Fibroblast of upper back skin (primary cell): ENCODE measurements at places on chromosomes 1 and 21.

DNA sequence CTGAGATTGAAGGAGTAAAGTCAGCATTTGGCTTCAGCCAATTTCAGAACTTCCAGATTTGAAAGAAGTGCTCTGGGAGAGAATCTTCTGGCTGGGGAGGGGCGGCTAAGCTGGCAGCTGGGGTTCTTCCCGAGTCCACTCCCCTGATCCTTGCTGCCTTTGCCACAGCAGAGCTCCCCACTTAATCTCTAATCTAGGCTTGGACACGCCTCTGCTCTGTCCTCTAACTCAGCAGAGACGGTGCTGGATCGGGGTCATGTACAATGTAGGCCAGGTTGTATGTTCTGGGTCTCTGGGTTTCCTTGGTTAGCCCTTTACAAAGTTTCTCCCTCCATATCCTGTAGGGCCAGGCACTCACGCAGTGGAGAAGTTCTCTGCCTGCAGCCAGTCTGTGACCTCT lies 10.1 kb upstream of the GSTM3 start:
- no peak for DNase-seq

DNA sequence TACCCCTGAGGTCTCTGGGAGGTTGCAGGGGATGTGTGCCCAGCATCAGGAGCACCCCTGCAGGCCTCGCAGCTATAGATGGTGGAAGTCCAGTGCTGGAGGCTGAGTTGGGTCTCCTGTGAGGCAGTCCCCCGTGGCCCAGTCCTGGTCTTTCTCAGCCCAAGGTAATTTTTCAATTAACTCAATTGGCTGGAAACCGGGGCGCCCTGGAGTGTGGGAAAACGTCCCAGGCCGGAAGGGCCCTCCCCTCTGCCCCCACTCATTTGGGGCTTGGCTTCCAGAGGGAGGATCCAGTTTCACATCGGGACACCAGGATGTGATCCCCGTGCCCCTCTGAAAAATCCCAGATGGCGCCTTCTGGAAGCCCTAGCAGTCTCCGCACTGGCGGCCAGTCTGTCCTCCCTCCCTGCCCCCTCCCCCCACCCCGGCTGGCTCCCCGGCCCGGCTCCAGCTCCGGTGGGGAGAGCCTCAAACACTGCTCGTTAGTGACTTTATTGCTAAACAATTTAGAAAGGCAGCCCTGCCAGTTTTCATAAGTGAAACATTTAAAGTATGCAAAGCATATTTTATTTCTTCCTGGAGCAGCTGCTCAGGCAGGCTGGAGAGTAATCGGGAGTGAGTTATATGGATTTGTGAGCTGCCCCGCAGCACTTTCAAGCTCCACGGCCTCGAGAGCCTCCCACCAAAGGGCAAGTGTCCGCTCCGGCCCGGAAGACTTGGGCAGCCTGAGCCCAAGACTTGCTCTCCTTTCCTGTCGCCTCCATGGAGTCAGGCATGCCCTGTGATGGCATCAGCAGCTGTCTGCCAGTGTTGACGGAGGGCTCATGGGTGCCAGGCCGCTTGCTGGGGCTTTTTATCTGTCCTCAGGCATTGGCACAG lies 208.2 kb upstream of the TMEM51 start:
- peak; percentile 96 for DNase-seq

- peak; percentile 69 for DNase-seq
These were observed 27.1 kb downstream of the MPZL1 start for GRCh38 chr1:167748906-167749305.

GRCh38 chr1:23423415-23424292 lies 894 bp downstream of the TCEA3 start:
- DNase-seq, result no peak

DNA sequence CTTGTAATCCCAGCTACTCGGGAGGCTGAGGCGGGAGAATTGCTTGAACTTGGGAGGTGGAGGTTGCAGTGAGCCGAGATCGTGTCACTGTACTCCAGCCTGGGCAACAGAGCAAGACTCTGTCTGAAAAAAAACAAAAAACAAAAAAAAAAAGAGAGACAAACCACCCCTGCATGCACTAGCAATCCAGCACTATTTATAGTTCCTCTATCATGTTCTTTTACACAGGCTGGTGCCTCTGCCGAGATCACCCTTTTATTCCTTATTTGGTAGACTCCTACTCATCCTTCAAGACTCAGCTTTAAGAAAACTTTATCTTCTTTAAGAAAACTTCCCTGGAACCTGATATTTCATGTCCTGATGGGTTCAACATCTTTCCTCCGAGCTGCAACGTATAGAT lies 10.8 kb downstream of the FMO5 start:
- DNase-seq, result no peak

DNA sequence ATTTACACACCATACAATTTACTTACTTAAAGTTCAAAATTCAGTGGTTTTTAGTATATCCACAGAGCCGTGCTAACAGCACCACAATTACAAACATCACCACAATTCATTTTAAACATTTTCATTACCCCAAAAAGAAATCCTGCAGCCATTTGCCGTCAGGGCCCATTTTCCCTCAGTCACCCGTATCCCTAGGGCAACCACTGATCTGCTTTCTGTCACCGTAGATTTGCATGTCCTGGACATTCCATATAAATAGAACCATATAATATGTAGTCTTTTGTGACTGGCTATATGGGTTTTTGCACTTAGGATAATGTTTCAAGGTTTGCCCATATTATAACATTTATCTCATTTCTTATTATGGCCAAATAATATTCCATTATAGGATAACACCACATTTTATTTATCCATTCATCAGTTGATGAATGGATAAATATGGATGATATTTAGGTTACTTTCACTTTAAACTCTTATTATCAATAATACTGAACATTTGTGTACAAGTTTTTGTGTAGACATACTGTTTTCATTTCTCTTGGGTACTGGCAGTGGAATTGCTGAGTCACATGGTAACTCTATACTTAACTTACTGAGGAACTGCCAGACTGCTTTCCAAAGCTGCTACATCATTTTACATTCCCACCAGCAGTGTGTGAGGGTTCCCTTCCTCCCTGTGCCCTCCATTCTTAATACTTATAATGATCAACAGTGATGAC lies 68.9 kb downstream of the ST3GAL3 start:
- DNase-seq, result peak; percentile 72

GRCh38 chr1:236524142-236524894 lies 536 bp downstream of the LGALS8 start:
- peak; percentile 85 for DNase-seq

DNA sequence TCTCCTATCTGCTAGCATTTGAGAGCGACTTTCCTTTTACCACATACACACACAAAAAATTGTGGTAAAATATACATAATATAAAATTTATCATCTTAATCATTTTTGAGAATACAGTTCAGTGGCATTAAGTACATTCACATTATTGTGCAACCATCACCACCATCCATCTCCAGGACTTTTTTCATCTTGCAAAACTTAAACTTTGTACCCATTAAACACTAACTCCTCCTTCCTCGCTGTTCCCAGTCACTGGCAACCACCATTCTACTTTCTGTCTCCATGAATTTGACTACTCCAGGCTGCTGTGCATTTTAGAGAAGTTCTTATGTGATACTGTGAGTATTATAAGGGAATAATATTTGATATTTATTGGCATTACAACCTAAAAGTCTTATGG lies 181.3 kb downstream of the C1orf21 start:
- no peak for DNase-seq

GRCh38 chr21:27213303-27213702 lies 246.4 kb upstream of the ADAMTS5 start:
- peak; percentile 50 for DNase-seq

- DNase-seq, result peak; percentile 6
These were observed 738 bp downstream of the GNPAT start for GRCh38 chr1:231241750-231242149.

DNA sequence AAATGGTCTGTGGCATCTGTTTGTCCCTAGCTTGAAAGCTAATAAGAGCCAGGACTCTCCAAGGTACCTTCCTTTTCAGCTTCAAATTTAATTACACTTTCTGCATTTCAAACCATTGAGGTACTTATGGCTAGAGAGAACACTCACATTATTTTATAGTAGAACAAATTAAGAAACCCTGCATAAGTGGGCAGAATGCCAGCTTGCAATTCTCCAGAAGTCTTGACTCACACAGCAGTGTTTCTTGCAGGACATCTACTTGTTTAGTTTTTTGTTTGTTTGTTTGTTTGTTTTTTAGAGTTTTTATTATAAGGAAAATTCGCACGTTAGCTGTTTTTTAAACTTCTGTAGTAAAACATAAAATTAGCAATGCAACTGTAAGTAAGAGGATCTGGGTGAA lies 397.2 kb downstream of the NEGR1 start:
- peak; percentile 8 for DNase-seq

DNA sequence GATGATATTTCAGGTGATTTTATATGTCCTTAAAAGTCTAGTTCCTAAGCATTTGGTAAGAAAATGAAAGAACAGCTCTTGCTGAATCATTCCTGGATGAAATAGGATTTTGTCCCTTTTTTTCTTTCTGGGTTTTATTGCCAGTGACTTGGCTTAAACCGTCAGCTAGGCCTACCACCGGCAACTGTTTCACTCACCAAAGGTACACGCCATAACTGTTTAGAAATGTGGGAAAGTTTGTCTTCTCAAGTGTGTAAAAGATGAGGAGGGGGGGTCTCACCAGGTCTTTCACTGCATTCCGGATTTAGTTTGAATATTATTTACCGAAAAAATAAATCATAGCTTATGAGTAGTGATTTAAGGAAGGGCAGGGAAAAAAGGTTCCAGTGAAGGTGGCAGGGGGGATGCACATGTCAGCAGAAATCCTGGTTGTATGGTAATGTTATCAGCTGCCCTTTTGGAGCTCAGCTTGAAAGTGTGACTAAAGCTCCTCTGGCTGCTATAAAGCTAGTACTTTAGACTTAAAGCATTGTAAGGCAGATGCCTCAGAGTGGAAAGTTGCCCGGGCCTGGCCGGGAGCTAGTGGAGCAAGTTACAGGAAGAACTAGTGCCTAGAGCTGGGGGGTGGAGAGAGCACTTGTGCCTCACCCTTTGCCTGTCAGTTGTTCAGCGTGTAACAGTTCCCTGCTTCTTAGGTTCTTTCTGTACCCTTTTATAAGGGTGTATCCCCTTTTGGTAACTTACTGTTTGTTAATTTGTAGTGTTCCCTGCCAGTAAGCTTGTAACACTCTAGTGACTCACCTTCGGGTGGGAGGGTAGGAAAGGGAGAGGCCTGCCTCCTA lies 3.1 kb downstream of the ATP1A1 start:
- peak; percentile 68 for DNase-seq

- DNase-seq, result peak; percentile 79
These were observed 143.7 kb downstream of the KCNT2 start for GRCh38 chr1:196464480-196464941.

GRCh38 chr21:38567335-38567969 lies 69.2 kb upstream of the ERG start:
- peak; percentile 97 for DNase-seq

DNA sequence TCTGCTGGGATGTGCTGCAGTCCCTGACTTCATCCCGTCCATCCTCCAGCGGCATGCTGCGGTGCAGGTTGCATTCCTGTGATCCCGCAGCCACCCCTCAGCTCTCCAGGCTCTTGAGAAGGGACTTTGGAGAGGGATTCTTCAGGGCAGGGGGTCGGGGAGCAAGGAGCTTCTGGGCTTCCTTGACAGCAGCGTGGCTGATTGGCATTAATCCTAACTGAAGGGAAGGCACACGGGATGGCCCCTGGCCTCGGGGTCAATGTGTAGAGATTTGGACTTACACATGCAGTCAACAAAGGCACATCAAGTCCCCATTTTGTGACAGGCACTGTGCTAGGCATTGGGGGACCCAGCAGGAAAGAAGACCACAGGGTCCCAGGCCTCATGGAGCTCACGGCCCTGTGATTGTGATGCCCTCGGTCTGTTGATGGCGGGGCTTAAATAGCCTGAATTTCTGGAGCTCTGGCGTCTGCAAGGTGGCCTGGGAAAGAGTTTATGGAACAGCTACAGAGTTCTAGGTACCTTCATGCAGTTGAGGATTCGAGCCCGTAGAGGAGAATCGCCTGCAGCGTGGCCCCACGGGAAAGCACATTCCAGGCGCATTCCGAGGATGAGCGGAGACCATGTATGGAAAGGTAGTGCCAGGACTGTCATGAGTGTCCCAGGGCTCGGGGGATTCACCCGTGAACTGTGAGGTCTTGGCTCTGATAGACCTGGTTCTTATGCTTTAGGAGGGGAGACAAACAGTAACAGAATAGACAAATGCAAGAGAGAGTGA lies 20.1 kb downstream of the PSEN2 start:
- no peak for DNase-seq

DNA sequence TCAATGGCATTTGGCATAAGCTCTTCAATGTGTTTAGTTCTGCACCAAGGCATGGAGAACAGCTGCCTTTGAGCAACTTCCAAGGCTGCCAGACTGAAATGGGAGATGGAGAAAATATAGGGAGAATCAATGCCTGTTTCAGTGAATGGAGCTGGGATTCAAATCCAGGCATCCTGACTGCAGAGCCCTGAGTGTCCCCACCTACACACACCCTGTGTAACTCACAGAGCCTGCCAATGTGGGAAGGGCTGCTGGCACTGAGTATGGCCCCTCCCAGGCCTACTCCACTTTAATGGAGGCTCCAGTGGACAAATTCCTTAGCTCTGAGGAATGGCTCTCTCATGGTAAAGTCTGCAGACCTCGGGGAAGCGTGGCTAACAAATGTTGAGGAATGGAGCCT lies 145.6 kb upstream of the TNR start:
- no peak for DNase-seq

- peak; percentile 61 for DNase-seq
These were observed 153.4 kb downstream of the SIPA1L2 start for GRCh38 chr1:232476538-232476950.

DNA sequence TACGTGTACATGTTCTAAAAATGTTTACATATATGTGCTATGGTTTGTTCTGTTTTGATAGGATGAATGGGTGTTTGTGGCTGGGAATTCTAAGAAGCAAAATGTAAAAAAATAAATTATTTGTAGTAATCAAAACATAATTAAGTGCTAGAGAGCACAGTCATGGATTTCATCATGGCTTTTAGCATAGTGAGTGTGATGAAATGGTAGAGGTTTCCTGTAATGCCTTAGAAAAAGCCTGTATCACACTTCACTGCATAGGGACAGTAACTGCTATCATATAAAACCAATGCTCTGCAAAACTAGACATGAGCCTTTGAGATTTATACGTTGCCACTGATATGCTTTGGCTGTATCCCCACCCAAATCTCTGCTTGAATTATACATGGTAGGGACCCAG lies 99.8 kb downstream of the PTGER3 start:
- no peak for DNase-seq

GRCh38 chr1:228851193-228851592 lies 115.9 kb downstream of the RHOU start:
- no peak for DNase-seq

GRCh38 chr1:202578001-202578504 lies 132.2 kb downstream of the SYT2 start:
- DNase-seq, result peak; percentile 94

GRCh38 chr1:48294656-48295055 lies 72.1 kb downstream of the SLC5A9 start:
- DNase-seq, result no peak
